ENCODE measurements at places on chromosomes 2 and 18.

DNA sequence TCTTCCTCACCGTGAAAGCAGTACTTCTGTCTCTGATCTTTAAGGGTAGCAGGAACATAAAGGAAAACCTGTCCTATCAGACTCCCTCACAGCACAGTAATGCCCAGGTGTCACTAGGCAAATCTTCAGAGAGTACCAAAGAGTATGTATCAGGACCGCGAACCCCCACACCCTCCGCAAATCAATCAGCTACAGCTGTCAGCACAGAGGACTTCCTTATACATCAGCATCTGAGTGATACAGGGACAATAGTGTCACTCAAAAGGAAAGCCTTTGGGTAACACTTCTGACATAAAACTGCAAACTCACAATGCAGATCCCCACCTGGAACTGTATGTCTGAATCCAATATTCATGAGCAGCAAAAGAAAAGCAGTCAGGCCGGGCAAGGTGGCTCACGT is 2.6 kb downstream of the AFG3L2 start:
- no peak for DNase-seq

DNA sequence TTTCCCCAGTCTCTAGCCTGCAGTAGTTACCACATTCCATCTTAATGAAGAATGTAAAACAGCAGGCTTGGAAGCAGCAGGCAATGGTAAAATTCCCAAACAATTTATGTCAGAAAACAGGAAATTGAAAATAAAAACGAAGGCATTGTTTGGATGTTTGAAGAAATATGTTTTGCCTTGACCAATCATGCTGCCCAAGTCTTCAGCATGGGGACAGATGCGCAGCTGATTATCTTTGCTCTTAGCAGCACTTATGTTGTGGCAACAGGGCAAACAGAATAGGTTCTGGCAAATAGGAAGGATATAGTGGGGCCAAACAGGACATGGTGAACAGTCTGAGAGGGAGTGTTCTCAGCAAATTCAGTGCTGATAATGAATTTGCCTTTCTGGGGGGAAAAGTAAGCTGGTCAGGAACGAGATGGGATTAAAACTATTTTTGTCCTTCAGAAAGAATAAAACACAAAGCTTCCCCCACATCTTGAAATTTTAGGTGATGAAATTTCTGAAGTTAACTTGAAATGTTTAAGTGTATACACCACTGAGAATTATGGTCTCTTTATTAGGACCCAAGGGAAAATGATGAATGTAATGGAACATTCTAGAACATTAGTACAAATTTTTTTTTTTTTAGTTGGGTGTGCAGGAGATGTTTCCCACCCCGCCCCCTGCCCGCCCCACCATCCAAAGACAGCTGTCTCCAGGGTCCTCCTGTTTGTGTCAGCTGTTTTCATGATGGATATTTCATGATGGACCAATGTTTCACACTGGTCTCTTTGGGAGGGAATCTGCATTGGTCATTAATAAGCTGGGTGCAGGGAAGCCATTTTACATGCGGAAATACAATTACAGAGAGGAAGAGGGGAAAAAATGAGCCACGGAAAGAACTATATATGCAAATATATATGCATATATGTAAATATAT is 239.5 kb upstream of the REV1 start:
- no peak for DNase-seq

DNA sequence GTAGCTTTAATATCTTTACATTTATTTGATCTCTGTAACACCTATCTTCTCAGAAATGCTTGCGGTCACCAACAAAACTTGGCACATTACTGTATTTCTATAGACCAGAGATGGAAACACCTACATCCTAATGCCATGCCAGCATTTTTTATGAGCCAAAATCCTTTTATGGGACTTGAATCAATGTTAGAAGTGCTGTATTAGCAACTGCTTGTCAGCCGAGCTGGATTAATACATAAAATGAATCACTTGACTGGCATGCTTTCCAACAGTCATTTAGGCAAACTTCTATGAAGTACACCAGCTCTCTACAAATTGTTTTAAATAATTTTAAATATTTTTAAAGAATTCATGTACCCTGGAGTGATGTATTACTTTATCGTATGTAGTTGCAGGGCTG is 272.9 kb upstream of the NRP2 start:
- no peak for DNase-seq

GRCh38 chr2:120977582-120978358 is 242.1 kb downstream of the GLI2 start:
- DNase-seq: no peak

DNA sequence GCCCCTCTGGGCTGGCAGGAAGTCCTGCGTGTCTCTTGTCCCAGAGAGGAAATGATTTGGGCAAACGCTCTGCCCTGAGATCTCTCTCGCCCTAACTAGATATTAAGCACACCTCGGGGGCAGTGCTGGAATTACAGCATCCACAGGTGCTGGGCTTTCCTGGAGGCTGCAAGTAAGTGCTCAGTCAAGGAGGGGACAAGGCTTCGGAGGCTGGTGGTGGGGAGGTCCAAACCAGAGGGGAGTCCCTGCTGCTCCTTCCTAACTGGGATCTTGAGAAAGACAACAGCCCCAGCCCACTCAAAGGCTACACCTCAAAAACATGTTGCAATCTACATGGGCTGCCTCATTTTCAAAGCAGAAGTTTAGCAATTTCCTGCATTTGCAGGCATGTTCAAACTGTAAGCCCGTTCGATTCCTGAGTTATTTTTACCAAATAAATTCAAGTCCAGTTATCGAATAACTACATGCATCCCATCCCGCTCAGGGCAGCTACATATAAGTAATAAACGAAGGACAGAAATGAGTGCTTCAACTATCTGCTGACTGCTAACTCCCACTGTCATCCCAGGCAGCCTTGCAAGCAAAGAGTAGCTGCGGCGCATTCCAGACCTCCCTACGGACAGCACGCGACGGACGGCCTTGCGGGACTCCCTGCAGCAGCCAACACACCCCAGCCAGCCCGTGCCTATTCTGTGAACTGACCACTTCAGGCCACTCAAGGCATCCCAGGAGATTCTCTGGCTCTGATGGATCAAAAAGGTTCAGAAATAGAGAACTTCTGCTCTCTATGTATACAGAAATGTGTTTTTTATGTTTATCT is 27.5 kb downstream of the ZNF516 start:
- no peak for DNase-seq

GRCh38 chr18:42048158-42048557 is 93.1 kb downstream of the PIK3C3 start:
- no peak for DNase-seq

- no peak for DNase-seq
Observed at GRCh38 chr2:122486705-122487415, 731.4 kb downstream of the TSN start.

DNA sequence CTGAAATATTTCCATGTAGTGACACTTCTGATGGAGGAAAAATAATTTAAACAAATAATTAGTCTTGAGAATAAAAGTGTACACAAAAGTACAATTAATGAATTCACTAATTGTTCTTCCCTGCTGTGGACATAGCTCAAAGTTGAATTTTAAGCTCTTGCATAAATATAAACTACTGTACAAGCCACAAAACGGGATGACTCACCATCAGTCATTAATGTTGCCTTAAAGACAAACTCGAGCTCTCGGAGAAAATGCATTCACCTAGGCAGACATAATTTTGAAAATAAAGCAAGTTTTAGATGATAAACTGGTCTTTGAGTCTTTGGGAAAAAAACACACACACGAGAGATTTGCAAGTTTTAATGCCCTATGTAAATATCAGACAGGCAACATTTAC is 436.4 kb downstream of the ZNF521 start:
- DNase-seq: no peak

DNA sequence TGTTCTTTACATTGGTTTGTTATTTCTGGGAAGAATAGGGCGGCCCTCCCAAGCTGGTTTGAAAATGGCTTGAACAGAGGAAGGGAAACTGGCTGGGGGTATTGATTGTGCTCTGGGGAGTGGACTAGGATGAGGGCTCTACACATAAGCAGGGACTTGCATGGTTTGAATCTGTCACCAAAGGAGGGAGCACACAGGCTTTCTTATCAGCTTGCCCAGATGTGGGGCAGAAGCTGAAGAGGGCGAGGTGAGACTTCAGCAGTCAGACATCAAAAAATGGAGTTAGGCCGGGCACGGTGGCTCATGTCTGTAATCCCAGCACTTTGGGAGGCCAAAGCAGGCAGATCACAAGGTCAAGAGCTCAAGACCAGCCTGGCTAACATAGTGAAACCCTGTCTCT is 7.2 kb upstream of the RAB12 start:
- DNase-seq: no peak

DNA sequence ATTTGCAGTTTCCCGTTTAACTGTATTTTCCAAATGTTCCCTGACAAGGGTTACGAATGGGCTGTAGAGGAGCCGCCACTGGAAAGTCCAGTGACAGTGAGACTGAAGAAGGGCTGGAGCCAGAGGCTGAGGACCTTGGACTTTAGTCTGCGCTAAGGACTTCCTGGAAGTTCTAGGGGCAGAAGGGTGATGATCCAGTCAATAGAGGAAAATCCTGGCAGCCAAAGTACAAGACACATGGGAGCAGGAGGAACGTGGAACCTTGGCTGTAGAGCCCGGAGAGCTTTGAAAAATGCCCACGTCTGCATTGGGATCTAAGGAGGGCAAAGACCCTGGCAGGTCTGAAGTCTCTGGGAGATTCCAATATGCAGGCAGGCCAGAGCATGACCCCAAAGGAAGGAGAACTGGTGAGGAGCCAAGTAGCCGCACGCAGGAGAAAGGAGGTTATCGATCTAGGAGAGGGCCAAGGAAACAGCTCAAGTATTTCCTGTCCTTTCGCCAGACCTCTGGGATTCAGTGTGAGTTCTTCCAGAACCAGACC is 28.5 kb downstream of the MBP start:
- no peak for DNase-seq

GRCh38 chr2:213757525-213757924 is 473.3 kb downstream of the SPAG16 start:
- DNase-seq: no peak

DNA sequence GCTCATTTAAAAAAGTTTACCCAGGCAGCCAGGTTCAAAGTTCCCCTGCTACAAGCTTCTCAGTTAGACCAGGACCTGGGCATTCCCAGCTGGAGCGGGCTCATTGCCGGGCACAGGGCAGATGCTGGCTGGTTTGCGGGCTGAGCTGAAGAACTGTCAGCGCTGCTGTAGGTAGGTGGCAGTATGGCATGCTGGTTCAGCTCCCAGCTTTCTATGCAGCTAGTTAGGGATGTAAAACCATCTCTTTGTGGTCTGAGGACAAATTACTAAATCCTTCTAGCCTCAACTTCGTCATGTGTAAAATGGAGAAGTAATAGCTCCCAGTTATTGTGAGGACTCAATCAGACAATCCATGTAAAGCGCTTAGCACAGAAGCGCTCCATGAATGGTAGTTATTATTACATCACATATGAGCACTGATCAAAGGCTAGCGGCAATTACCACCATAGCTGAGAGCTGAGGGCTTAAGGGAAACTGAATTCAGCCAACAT is 2.4 kb upstream of the LDLRAD4 start:
- no peak for DNase-seq

GRCh38 chr2:148666555-148666954 is 22.0 kb downstream of the EPC2 start:
- no peak for DNase-seq

DNA sequence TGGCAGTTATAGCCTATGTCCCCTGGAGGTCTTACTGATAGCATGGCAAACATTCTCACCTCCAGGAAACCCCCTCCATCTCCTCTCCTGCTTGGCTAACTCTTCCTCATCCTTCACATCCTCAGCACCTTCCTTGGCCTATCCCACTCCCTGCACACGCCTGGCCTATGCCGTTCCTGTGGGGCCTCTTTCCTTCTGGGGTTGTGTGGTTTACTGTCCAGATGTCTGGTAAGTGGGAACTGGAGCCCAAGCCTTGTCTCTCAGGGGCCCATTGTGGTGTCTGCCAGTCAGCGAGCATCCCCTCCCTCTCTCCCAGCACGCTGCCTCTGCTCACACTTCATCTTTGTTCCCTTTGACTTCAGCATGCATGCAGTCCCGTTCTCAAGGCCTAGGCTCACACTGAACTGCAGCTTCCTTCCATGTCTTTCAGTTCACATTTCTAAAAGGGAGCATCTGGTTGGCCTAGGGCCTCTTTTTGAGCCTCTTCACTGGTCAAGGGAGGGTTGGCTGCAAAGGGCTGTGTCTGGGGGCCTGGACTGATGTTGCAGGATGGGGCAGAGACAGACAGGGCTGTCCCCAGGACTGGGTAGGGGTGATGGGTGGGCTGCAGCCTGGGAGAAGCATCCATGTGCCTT is 13.1 kb downstream of the SPR start:
- no peak for DNase-seq

DNA sequence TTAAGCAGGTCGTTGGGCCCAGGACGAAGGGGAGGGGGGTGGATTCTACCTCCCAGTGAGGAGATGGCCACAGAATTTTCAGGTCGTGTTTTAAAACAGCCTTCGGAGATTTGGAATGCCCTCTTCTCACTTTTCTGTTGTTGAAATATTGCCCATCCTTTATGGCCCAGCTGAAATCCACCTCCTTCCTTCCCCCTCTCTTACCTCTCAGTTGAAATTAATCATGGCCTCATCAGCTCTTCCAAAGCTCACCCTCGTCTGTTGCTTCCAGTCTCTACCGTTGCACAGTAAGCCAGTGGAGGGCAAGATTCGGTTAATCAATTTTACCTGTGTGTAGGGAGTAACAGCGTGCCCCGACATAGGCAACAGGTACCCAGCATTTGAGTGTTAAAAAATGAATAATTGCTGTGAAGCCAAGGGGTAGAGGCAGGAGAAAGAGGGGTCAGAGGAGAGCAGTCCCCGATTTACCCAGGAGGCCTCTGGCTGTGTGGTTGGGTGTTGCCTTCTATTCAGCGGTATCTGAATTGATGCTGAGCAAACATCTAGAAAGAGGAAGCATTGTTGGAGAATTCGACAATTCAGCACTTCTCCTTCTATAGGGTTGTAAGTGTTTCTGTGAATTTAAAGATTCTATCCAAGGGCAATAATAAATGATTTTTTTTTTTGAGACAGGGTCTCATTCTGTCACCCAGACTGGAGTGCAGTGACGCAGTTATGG is 8.6 kb upstream of the PDIA6 start:
- no peak for DNase-seq

DNA sequence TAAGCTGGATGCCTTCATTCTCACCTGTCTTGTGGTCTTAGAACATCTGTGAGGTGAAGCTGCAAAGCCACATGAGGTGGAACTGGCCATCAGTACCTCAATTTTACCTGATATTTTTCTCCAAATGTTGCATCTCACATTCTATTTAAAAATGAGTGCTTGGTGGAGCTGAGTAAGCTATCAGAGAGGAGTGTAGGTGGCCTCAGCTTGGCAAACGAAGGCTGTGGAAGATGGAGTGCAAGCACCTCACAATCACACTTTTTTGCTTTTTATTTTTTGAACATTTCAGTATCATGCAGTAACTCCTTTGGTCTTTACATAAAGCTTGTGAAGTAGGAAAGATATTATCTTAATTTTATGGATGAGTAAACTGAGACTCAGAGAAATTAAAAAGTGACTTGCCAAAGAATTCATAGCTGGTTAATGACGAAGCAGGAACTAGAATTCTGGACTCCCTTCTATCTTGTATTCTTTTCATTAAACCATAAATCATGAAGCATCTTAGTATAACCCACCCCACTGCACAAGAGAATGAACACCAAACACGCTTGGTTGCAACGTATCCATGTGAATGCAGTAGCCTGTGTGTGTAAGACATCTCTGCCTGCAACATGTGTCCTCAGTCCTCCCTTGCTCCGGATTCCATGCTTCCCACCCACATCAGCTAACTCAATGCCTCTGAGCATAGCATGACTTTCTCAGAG is 27.2 kb downstream of the C2orf49 start:
- no peak for DNase-seq

All from stimulated activated CD4-positive, alpha-beta T cell treated with anti-CD3 and anti-CD28 coated beads, Interleukin-1b, Interleukin-23, amount 100 ng/mL, for 1 hour (primary cell).